ENCODE measurements at places on chromosomes 12 and 14.
A peak's percentile ranks its signal among the peaks of the same experiment; 100 is the strongest.

DNA sequence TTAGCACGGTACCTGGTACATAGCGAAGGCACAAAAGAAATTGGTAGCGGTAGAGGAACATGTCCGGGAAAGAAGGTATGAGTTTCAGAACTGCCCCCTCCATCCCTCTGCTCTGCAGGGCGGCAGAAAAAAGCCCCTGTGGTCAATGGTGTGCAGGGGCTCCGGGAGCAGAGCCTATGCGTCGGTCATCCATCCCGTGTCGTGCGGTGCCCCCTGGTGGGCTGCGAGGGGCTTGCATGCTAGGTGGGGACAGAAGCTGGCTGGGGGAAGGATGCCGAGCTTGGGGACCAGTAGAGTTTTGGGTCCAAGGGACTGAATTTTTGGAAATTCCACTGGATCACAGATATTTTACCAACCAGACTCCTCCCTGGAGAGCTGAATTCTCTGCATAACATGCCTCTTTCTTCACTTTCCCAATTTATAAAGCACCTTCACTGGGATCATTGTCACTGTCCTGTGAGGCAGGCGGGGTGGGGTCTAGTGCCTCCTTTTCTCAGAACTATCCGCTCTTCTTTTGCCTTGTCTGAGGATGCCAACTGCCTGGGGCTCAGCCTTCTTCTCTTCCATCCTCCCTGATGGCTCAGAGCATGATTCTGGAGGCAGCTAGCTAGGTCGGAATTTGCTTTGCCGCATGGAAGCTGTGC lies 148.7 kb downstream of the SMOC1 start:
- peak; percentile 65 for DNase-seq

- no peak for DNase-seq
These were observed 88.8 kb upstream of the NOS1 start for GRCh38 chr12:117450209-117450608.

GRCh38 chr12:117850048-117850447 lies 118.7 kb downstream of the KSR2 start:
- peak; percentile 4 for DNase-seq

- no peak for DNase-seq
These were observed 35.9 kb upstream of the FOS start for GRCh38 chr14:75242546-75243273.

DNA sequence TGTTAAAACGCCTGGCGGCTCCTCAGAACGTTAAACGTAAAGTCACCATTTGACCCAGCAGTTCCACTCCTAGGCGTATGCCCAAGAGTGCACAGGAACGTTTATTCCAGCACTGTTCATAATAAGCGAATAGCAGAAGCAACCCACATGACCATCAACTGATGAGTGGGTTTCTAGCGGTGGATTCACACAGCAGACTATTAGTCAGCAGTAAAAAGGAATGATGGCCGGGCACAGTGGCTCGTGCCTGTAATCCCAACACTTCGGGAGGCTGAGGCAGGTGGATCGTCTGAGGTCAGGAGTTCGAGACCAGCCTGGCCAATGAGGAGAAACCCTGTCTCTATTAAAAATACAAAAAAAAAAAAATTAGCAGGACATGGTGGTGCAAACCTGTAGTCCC lies 22.4 kb upstream of the FBRSL1 start:
- DNase-seq, result no peak

DNA sequence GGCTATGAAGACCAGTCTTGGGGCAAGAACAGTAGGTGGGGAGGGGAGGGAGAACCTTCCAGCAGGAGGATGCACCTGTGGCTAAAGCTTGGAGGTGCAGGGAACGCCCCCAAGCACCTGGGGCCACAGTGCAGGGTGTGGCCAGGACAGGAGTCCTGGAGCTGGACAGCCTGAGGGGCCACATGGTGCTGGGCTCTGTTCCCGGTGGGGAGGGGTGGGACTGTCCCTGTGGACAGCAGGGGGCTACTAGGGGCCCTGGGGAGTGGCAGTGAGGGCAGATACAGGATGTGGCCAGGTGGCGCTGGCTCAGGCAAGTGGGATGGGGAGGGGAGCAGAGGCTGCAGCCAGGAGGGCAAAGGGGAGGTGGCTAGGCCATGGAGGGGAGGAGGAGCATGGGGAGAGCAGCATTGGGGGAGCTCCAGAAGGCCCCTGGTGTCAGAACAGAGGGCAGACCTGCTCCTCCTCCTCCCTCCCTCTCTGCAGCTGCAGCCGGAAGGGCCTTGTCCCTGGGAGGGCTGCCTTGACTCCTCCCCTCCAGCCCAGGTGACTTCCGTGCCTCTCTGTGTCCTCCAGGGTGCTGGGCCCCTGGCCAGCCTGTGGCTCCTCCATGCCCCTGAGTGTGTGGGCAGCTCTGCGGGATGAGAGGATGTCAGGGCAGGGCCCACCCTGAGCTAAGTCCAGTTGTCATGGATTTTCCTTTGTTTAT lies 68.4 kb upstream of the DLK1 start:
- no peak for DNase-seq

- no peak for DNase-seq
These were observed 2.6 kb upstream of the WNK1 start for GRCh38 chr12:749751-750270.

- no peak for DNase-seq
These were observed 80.3 kb downstream of the ADGRD1 start for GRCh38 chr12:131033886-131034482.

GRCh38 chr12:127594351-127594970 lies 672.5 kb upstream of the TMEM132C start:
- DNase-seq, result no peak

DNA sequence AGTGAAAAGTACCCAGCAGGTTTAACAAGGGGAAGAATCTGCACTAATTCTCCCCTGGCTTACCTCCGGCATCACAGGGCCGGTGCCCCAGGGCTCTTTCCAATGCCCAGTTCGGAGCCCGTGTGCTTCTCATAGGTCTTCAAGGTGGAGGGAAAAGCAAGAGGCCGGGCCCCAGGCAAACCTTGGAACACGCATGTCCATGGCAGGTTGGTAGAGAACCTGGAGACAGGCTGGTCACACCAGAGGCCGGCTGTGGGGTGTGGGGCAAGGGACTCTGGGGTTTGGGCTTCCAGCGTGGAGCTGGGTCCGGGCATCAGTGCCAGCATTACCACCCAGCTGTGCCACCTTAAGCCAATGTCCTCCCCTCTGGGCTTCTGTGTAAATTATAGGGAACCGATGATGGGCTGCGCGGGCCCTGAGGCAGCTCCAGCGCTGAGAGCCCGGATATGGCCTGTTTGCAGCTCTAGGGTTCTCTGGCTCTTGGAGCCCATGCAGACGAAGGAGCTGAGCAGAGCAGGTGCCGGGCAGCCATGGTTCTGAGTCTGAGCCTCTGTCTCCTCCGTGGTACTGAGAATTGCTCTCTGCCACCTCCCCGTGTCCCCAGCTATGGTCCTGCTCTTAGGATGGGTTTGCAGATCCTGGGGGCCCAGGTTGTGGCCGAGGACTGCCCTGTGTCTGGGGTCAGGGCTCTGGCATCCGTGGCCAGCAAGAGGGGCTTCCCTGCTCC lies 197.0 kb upstream of the C14orf180 start:
- no peak for DNase-seq

DNA sequence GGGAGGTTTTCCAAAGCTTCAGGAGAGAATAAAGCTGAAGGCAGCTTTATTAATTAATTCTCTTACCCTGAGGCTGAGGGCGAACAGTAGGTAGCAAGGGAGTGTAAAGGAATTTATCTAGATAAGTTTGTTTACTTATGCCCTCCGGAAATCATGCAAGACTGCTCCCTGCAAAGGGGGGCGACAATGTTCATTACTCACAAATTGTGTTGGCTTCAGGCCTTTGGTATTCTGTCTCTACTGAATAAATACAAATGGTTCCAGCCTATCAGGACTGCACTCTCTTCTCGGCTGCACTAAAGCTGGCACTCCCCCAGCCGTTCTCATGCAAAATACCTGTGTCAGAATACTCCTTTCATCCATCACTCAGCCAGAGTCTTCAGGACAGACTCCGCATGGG lies 120.8 kb downstream of the PPHLN1 start:
- DNase-seq, result no peak

DNA sequence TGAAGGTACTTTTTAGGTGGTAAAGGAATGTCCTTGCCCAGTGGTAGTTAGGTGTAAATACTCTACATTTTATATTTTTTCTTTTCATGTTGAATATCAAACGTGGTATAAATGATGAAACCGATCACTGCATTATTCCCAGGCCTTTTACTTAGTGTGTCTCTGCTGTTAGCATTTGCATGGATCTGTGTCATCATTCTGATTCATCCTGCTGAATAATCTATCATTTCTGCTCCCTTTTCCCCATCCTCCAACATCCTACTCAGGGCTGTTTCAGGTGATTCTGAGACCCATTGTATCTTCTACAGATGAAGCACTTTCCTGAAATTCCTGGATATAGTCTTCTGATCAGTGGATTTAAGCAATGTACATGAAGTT lies 61.0 kb upstream of the PTHLH start:
- no peak for DNase-seq

- DNase-seq, result no peak
These were observed 46.6 kb downstream of the AKAP6 start for GRCh38 chr14:32375663-32376062.

DNA sequence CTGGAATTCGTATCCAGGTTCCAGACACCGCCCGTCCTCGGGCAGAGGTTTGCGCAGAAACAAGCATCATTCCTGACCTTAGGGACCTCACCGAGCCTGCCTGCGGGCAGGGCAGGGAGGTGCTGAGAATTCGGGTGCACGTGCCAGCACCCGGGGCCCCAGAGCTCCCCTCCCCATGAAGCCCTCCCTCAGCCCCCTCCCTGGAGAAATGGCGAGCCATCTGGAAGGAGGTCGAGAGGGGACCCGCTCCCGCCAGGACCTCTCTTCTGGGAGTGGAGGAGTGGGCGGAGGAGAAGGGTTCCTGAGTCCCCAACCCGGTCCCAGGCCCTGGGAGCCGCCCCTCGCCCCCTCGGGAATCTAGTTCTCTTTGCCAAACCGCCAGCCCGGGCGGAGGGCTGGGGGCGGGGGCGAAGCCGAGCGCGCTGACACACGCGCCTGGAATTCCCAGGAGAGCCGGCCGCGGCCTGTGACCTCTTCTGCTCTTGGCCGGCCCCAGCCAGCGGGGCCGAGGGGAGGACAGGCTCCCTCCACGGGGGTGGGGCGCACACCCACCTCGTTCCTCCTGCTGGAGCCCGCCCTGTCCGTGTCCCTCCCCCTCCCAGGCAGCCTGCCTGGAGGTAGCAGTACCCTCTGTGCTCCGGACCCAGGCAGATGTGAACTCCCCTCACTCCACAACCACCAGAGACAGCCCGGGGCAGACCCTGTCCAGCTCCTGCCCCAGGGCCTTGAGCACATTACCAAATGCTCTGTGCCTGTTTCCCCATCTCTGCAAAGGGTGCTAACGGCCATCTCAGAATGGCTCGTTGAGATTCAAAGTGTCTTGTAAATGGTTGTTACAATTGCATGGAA lies 23.0 kb upstream of the GPR132 start:
- DNase-seq, result no peak

- DNase-seq, result no peak
These were observed 57.7 kb downstream of the GALC start for GRCh38 chr14:87935081-87935828.

DNA sequence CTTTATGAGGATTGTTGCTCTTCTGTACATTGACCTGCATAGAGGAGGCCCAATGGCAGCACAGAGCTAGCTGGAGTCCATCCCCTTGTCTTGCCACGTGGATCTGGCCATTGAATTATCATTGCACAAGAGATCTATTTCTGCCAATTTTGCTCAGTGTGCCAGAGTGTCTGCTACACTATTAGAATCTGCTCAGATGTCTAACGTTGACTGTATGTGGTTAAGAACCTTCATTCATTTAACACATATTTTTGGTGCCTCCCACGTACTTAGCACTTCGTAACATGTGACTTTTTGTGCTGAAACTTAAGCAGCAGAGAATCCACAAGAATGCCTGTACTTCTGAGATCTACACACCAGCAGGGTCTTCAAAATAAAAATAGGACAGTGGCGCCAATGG lies 166.0 kb upstream of the VASH1 start:
- no peak for DNase-seq

DNA sequence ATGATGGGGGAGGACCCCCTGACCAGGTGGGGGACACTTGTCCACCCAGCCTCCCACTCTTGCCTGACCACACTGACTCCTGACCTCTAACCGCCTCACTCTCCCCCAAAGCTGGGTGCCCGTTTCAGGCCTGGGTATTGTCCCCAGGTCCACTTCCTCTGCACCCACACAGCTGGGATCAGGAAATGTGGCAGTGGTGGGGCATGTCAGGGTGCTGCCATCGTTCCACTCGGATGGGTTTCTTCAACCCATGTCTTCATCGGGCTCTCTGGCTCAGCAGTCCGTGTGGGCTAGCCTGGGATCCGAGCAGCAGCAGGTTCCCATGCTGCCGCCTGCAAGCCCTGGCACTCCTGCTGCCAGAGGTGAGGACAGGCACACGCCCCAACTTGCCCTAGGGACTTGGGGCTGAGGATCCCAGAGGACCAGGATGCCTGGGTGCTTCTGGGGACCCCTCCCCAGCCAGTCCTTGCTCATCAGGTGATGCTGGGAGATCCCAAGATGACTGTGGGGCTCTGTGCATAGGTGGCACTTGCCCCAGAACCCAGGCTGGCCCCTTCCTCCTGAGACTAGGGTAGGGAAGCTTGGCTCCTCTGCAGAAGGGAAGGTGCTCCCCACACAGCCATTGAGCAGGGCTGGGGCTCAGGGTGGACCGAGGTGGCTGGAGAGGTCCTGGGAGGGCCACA lies 2.9 kb upstream of the CLBA1 start:
- no peak for DNase-seq

GRCh38 chr14:59123975-59124374 lies 64.5 kb upstream of the DAAM1 start:
- DNase-seq, result no peak

- no peak for DNase-seq
These were observed 73.4 kb downstream of the CAPZA3 start for GRCh38 chr12:18811273-18811672.

GRCh38 chr14:105151838-105152793 lies 16.5 kb downstream of the JAG2 start:
- DNase-seq, result no peak

- DNase-seq, result peak; percentile 37
These were observed 24.0 kb downstream of the FGF6 start for GRCh38 chr12:4421590-4422031.

DNA sequence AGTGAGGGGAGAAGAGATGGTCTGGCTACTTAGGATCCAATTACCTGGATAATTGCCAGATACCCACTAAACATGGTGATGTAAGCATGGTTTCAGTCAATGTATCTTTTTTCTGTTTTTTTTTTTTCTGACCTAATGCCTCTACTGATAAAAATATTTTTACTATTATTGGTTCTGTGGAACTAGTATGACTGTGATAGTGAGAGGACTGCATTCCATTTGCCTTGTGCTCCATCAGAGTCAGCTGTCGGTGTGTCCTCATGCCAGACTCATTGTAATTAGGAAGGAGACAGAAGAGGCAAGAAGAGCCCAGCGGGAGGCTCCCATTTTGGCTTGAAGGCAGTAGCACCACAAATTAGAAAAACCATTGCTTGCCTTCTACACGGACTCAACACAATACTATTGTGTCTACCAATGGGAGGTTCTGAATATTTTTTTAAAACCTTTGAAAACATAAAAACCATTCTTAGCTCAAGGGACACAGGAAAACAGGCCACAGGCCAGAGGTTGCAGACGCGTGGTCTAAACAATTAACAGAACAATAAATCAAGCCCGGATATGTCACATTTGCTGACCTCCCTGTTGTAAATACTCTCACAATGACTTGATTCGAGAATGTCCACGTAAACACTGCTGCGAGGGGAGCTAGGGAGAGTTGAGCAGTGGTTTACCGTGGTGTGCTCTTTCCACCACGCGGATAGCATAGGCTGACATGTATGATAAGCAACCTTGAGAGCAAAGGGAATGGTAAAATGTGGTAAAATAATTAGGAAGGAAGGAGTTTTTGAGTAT lies 13.5 kb upstream of the DCP1B start:
- no peak for DNase-seq

- DNase-seq, result no peak
These were observed 70.8 kb upstream of the SRSF5 start for GRCh38 chr14:69696204-69696527.

- DNase-seq, result no peak
These were observed 363.4 kb upstream of the PDE3A start for GRCh38 chr12:20004952-20005351.
